ENCODE measurements at places on chromosomes 3 and 15.

DNA sequence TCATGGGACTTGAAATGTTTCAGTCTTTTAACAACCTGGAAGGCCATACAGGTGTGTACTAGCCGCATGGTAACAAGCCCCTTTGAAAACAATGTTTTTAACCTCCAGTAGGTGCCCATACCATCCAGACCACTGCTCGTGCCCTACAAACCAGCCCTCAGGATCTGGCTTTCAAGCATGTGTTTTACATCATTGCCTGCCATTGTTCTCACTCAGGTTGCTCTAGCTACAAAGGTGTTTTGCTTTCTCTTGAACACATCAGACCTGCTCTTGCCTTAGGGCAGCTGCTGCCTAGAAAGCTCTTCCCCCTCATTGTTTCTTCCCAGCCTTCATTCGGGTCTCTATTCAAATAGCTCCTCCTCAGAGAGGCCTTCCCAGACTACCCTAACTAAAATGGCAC is 32.3 kb upstream of the MAP3K13 start:
- DNase-seq: no peak

- DNase-seq: no peak
Observed at GRCh38 chr3:141212101-141212500, 19.5 kb upstream of the PXYLP1 start.

DNA sequence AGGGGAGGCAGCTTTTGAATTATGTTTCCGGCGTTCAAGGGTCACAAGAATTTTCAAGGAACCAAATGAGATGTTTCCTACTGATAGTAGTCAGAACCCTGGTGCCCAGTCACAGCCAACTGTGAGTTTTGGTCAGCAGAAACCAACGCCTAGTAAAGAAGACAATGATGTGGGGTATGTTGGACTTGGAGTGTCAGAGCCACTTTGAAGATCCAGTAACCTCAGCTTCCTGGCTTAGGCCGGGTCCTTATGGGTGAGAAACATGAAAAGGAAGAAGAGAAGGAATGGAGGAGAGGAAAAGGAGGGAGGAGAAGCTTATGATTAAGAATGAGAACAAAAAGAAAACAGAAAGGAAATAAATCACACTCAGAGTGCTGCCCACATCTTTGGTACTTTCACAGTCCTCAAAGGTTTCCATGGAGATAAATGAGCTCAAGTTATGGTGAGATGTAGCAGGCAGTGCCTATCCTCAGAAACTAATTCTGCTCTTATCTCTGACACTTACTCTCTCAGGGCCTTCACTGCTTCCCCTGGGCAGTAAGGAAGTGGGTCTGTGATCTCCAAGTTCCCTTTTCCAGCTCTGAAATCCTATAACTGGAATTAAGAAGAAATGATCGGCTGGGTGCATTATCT is 2.0 kb upstream of the MCF2L2 start:
- no peak for DNase-seq

- no peak for DNase-seq
Observed at GRCh38 chr15:29978411-29979382, 104.1 kb upstream of the GOLGA8J start.

DNA sequence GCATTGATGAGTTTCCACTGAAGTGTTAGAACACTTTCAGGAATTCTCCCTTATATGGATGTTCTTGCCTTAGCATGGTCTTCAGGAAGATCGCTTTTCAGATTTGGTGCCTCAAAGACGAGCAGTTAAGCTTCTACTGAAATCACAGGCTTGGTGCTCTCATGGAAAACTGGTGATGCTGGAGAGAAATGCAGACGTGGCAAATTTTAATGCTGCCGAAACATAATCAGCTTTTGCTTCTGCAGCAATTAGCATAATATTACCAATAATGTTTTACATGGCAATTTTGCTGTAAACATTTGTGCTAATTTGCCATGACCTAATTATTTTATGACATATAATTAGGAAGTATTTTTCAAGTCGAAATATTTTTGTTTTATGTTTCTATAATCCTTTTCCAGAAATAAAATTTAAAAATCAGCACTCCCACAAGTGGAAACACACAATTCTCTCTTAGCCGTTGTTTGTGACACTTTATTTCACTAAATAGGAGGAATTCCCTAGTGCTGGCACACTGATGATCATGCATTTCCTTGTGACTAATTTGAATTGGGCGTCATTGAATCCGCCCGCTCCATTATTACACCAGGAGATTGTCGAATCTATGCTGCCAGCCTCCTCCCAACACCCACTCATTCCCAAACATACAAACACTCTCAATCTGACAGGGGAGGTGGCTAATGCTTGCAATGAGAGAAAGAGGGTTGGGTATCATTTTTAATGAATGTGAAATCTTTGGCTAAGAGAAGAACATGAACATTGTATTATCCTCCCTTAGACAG is 506.8 kb upstream of the PPP2R3A start:
- DNase-seq: no peak

- DNase-seq: peak; percentile 60
Observed at GRCh38 chr3:10357592-10358308, 36.8 kb upstream of the SEC13 start.

DNA sequence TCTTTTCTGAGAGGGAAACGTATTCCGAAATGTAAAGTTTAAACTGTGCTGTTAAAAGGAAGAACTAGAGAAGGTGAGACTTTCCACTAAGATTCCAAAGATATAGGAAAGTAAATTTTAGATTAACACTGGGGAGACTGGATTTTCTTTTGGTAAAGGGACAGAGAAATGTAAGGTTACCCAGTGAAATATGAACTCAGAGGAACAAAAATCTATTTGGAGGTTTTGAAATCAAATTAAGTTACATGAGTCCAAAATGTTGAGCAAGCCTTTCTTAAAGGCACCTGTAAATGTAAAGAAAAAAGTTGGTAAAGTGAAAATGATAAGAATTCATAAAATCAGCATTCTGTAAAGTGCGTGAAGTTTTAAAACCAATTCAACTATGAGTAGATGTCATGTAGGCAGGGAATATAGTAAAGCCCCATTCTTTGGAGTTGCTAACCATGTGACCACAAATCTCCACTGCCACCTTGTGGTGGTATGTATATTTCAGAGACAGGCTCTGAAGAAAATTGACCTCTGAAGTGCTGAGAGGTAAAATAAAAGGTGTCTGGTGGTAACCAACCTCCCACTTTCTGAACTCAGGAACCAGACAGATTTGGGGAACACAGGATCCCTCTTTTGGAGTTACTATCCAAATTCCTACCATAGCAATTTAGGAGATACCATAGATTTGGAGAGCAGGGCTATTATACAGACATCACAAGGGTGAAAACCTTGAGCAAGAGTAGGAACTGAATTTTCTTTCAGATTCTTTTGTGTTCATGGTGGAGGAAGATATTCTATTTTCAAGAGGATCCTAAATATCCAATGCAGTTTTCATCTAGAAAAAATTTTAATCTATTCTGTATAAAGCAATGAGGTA is 215.3 kb downstream of the ROBO2 start:
- DNase-seq: peak; percentile 30

DNA sequence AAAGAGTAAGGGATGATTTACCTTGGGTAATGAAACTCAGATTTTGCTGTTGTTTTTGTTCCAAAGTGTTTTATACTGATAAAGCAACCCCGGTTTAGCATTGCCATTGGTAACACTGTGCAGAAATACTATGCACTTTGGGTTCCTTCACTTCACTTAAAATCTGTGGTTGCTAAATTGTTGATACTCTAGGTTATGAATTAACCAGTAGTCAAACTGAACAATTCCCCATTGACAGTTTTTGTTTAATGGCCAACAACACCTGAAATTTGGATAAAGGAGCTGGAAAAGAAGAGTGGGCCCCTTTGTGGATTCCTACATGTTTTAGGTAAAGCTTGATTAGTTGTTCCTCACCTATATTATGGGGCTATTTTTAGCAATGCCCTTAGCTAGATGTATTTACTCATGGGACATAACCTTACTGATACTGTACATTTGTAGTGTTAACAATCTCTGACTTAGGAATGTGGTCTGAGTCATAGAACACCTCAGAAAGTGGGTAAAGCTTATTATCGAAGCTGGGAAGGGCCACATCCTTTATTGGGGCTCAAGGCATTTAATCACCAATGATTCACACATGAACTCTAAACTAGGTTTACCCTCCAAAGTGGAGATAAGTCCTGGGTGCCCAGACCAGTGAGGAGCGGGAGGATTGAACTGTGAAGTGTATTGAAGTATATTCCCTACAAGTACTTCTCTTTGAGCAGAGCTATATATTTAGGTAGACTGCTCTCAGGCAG is 29.5 kb upstream of the THRB start:
- DNase-seq: no peak

DNA sequence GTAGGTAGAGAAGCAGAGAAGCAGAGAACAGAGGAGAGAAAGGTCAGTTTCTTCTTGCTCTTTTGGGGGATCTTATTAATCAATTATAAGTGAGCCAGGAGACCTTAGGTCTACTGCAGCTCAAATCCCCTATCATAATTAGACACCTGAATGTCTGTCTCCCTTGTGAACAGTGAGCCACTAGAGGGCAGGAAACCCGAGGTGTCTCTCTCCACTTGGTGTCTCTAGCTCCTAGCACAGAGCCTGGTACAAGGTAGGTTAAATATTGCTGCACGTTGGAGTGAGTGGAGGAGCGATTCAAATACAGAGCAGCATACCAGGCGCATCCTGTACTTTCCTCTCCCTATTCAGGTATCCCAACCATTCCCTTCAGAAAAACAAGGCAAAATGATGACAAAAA is 2.0 kb upstream of the ST8SIA2 start:
- DNase-seq: peak; percentile 2

GRCh38 chr15:44102675-44103254 is 92.3 kb downstream of the FRMD5 start:
- DNase-seq: peak; percentile 98

GRCh38 chr15:68470049-68470742 is 38.2 kb upstream of the ITGA11 start:
- no peak for DNase-seq

- no peak for DNase-seq
Observed at GRCh38 chr3:128480278-128480677, 12.7 kb downstream of the GATA2 start.

GRCh38 chr15:66364944-66365528 is 8.6 kb upstream of the TIPIN start:
- no peak for DNase-seq

DNA sequence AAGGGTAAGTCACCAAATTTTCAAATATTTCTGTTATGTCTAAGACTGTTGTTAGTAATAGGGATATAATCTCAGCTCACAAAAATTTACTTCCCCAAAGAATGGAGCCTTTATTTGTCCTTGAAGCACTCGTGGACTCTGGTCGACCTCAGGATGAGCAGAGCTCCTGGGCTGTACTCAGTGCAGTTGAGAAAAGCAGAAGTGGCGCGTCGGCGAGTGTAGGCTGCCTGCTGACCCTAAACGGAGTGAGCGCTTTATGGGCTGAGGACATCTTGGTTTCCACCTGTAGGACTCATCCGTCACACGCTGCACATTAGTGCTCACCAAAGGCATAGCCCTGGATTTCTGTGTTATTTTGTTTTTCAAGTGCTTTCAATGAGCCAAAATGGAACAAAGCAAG is 11.0 kb downstream of the GABRA5 start:
- DNase-seq: no peak

DNA sequence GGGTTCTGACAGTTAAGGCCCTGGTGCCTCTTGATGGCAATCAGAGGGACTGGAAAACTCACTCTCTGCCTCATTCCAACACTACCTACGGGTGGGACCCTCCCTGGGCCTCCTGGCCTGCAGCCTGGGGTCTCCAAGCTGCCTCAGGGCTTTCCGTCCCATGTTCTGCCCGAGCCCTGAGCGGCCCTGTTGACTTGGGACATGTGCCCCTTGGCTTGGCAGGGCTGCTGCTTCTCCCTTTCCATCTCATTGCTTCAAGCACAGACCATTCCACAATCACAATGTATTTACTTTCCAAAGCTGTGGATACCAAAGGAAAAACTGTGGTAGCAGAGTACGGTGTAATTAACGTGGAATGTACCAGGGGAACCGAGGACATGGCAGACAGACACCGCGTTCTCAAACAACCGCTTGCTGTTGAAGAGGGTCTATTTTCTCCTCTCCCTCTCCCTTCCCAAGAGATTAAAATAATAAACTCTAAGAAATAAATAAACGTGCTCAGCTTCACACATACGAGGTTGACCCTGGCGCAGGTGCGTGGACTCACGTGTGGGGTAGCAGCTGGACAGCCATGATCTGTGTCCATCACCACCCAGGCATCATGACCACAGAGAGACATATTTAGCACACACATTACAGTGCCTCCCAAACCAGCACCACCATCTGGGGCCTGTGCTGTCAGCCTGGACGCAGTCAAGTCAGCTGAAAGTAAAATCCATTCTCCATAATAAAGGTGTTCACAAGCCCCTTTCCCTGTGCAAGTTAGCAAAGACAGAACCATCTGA is 172.0 kb downstream of the XXYLT1 start:
- DNase-seq: no peak

GRCh38 chr3:148005456-148005855 is 596.3 kb downstream of the ZIC1 start:
- no peak for DNase-seq

- no peak for DNase-seq
Observed at GRCh38 chr3:128902426-128902825, 23.0 kb downstream of the ACAD9 start.

- DNase-seq: no peak
Observed at GRCh38 chr3:103126115-103126514, 691.3 kb downstream of the ZPLD1 start.

- DNase-seq: no peak
Observed at GRCh38 chr15:60390871-60391501, 6.8 kb downstream of the ANXA2 start.

DNA sequence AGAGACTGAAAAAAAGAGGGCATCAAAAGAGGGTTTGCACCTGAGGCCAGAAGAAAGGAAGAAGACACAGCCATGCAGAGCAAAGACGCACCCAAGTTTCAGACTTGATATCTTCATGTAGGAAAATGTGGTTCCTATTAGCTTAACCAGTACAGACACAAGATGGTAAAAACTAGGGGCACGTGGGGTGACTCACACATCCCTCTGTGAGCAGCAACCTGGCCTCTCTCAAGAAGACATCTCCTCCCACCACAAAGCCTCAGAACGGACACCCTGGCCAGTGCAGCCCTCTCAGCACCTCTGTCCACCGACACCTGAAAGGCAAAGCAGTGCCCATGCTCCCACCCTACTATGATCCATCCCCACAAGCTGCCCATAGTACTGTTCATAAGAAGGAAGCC is 33.3 kb downstream of the GLB1 start:
- DNase-seq: no peak

- DNase-seq: peak; percentile 83
Observed at GRCh38 chr3:172103724-172104123, 64.3 kb downstream of the FNDC3B start.

DNA sequence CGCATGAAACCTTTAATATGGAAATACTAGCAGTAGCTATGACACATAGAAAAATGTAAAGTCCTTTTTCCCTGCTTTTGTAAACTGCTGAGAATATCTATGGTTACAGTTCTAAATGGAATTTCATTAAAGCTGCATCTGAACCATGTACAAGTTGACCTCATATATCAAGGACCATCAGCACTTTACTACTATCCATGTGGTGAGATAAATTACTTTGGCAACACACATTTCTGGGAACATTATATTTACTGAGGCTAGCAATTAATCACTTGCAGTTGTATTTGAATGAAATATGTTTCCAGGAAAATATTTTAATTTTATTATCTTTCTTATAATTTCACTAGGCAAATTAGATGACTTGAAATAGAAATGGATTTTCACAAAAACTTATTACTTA is 545.5 kb downstream of the NAALADL2 start:
- no peak for DNase-seq

GRCh38 chr3:183259087-183259486 is 6.0 kb downstream of the B3GNT5 start:
- DNase-seq: no peak

GRCh38 chr3:29643034-29643425 is 362.2 kb downstream of the RBMS3 start:
- no peak for DNase-seq

- DNase-seq: no peak
Observed at GRCh38 chr3:187188931-187189330, 8.4 kb upstream of the RTP1 start.
